AG04449 (cell line): ENCODE measurements at places on chromosomes 5 and 9.

GRCh38 chr5:39502704-39503103, 77.9 kb upstream of the DAB2 start:
- DNase-seq, result no peak

DNA sequence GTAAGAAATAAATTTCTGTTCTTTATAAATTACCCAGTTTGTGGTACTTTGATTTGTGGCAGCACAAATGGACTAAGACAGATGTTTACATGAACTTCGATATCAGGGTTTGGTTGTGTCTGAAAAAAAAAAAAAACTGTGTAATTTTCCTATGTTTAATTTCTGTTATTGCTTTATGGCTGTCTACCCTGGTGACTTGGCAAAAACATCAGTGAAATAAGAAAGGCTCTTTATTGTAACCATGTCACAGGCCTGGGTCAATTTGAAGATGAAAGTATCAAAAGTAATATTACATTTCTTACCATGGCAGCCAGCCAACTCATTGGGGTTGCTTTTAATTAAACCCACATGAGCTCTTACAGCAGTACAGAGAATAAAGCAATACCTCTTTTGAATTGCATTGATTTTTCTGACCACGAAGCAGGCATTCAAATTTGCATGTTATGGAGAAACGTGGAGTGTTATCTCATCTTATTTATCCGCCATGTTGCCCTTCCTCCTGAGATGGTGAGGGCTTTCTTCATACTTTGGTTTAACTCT, 20.6 kb upstream of the SV2C start:
- no peak for DNase-seq

- no peak for DNase-seq
Measured at GRCh38 chr5:143011585-143011984, 241.4 kb downstream of the ARHGAP26 start.

DNA sequence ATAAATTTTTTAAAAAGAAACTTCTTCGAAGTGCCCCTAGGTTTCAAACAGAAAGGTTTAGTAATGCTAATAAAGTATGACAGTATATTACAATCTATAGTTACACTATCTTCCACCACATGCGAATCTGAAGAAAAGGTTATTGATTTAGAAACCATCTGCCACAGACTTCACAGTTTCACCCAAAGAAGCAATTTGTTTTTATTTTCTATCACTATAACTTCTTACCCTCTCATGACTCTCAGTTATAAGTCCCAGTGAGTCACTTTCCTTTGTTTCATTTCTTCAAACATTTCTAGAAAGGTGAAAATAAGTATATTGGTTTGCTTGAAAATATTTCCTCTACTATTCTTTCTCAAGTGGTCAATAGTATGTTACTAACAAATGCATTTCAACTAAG, 93.6 kb downstream of the MCTP1 start:
- DNase-seq, result no peak

GRCh38 chr9:36748322-36748899, 175.7 kb downstream of the MELK start:
- DNase-seq, result no peak

DNA sequence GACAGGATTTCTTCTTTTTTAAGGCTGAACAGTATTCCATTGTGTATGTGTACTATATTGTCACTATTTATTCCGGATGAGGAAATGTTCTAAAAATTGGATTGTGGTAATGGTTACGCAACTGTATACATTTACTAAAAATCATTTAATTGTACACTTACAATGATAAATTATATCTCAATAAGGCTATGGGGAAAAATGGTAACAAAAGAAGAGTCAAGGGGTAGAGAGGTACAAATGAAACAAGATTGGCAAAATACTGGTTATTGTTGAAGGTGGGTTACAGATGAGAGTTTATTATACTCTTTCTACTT, 62.3 kb upstream of the TNFAIP8 start:
- no peak for DNase-seq

- no peak for DNase-seq
Measured at GRCh38 chr9:99451112-99451606, 229.1 kb downstream of the SEC61B start.

DNA sequence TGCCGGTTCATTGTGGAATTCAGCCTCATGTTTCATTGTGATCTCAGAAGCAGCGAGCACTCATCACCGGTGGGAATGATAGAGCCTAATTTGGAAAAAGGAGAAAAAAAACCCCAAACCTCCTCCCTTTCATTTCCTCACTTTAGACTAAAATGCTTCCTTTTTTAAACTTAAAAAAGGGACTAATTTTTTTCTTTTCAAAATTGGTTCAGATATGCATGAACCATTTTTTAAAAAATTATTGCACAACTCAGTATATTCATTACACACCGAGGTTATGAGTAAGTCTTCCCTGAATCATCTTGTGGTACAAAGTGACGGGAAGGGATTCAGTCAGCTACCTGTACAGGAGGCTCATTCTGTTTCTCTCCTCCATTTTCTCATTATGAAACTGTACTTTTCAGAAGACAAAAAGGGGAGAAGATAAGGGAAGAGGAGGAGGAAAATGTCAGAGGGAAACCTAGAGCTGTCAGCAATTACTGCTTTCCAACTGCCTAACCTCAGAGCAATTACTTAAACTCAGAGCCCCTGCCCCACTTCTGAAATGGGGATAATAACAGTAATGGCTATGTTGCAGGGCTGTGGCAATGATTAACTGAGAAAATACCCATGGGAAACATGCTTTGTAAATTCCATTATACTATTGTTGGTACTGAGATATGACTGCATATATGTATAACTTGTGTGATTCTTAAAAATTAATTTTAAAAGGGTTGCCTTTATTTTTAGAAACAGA, 24.0 kb downstream of the GALNT10 start:
- no peak for DNase-seq

- no peak for DNase-seq
Measured at GRCh38 chr5:175652741-175653663, 4.9 kb upstream of the HRH2 start.
